ENCODE measurements at places on chromosomes 7 and 10.

- no peak for DNase-seq
Measured at GRCh38 chr10:15333909-15334649, 37.0 kb downstream of the FAM171A1 start.

GRCh38 chr7:94355454-94355853 lies 39.2 kb upstream of the COL1A2 start:
- no peak for DNase-seq

- DNase-seq: no peak
Measured at GRCh38 chr7:21305455-21306235, 122.2 kb upstream of the SP4 start.

DNA sequence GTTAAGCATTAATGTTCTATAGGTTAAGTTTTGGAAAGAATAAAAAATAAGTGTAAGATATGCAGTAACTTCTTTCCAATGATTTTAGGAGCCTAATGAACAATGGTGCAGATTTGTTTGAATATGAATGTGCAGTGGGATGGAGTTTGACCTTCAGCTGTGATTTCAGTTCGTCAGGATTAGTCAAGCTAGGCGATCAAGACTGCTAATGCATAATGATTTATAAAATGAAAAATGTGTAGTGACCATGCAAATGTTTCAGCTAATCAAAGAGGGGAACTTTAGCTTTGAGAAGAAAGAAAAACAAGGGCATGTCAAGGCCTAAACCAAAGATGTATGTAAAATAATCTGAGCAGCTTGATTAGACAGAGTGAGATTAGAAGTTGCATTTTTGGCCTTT lies 208.5 kb downstream of the FOXP2 start:
- DNase-seq: no peak

DNA sequence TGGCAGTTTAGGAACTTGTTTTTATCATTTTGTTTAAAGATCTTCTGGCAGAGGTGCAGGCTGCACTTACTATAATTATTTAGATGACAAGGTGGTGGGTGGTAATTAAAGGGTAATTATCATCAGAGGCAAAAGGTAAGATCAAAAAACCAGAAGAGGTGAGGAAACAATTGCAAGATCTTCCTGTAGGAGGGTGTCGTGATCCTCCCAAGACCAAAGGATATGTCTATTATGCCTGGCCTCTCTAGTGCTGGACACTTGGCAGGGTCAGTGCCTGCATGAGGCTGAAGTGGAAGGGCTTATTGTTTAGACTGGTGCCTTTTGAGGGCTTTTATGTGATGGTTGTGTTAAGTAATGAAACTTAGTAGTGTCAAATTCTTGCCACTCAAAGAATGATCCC lies 1.8 kb upstream of the WAPL start:
- DNase-seq: no peak

- no peak for DNase-seq
Measured at GRCh38 chr7:1466524-1467271, 7.4 kb upstream of the MICALL2 start.

- DNase-seq: no peak
Measured at GRCh38 chr7:47452295-47452694, 129.6 kb downstream of the TNS3 start.

- DNase-seq: no peak
Measured at GRCh38 chr10:94038024-94038423, 44.3 kb downstream of the PLCE1 start.

DNA sequence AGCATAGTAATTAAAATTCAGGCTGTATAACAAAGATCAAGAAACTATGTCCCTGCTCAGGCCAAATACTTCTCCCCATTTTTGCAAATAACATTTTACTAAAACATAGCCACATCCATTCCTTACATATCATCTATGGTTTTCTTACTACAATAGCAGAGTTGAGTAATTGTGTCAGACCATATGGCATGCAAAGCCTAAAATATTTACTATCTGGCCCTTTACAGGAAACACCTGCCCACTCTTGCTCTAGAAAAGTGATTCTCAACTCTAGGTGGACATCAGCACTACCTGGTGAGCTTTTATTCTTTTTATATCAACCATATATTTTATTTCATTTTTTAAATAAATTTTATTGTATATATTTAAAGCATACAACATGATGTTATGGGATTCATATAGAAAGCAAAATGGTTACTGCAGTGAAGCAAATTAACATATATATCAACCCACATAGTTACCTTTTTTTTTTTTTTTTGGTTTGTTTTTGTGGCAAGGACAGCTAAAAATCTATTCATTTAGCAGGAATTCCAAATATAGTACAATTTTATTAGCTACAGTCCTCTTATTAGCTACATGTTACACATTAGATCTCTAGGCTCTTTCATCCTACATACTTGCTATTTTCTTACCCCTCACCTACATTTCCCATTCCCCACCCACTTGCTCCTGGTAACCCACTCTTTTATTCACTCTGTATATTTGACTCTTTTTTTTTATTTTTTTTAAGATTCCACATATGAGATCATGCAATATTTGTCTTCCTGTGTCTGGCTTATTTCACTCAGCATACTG lies 19.6 kb downstream of the ABI1 start:
- DNase-seq: no peak

- DNase-seq: no peak
Measured at GRCh38 chr10:62199584-62199983, 69.1 kb downstream of the RTKN2 start.

GRCh38 chr7:121262221-121262620 lies 66.6 kb upstream of the WNT16 start:
- DNase-seq: no peak

DNA sequence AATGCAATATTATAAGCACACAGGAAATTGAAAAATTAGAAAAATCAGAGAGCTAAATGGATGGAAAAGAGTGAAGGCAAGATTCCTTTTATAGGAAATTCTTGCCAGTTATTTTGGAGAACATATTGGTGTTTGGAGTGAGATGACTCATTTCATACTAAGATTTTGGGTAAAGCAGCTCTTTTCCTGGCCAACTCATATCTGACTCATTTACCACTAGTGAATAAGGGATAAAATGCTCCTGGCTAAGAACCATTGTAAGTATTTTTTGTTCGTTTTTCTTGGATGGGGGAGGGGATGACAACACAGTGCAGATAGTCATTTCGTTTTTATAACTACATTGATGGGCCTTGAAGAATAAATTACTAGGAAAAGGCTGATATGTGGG lies 139.3 kb downstream of the TWIST1 start:
- DNase-seq: no peak

DNA sequence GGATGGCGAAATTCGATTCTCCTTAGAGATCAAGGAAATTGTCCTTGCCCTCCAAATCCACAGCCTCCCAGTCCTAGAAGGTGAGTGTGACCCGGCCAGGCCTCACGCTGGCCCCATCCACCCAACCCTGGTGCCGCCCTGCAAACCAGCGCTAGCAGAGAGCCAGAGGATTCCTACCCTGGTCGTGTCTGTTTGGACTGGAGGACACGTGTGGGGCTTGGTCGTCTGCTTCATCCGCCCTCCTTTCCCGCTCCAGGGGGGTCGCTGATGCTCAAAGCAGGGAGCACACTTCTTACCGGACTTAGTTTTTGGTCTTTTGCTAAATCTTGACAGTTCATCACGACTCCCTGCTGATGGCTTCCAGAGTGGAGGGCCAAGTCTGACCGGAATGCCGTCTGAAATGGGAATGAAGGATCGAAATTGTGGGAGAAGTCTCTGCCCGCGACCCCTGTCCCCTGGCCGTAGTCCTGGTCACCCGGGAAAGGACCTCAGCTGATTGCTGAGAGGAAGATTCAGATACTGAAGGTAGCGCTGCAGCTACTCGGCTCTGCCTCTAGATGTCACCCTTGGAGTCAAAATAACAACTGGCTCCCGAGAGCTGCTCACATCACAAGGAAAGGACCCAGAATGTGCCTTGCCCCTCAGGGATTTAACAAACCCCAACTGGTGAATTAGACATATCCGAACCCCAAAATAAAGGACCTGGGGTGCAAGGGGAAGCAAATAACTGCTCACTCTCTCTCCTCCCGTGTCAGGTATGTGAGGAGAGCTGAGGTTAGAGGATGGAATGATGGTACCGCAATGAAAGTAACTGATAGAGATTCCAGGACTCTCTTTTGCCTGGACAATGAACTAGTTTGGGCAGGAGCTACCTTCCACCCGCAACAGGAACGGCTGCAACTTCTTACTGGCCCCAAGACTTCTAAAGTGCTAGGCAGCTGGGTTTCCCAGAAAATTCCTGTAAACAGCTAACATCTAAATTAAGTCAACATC lies 23.5 kb upstream of the ORC5 start:
- DNase-seq: peak; percentile 73

GRCh38 chr10:5737352-5737751 lies 52.7 kb downstream of the TASOR2 start:
- no peak for DNase-seq

GRCh38 chr7:113892818-113893217 lies 26.0 kb downstream of the PPP1R3A start:
- no peak for DNase-seq

DNA sequence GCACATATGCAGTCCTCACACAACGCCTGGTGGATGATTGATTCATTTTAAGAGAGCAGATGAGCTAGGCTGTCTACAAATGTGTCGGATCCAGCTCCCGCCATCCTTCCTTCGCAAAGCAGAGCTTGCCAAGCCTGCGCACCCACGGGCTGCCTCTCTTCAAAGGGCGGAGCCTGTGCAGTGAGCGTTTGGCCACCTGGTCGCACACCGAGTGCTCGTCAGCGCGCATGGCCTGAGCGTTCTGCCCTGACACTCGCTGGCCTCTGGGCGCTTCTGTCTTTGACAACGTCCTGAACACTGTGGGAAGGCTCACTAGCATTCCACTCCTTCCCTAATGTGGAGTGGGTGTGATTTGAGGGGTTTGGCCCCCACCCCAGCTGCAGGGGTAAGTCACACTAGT lies 47.1 kb upstream of the TMEM72 start:
- DNase-seq: no peak

GRCh38 chr7:101885597-101885955 lies 68.2 kb downstream of the CUX1 start:
- no peak for DNase-seq

DNA sequence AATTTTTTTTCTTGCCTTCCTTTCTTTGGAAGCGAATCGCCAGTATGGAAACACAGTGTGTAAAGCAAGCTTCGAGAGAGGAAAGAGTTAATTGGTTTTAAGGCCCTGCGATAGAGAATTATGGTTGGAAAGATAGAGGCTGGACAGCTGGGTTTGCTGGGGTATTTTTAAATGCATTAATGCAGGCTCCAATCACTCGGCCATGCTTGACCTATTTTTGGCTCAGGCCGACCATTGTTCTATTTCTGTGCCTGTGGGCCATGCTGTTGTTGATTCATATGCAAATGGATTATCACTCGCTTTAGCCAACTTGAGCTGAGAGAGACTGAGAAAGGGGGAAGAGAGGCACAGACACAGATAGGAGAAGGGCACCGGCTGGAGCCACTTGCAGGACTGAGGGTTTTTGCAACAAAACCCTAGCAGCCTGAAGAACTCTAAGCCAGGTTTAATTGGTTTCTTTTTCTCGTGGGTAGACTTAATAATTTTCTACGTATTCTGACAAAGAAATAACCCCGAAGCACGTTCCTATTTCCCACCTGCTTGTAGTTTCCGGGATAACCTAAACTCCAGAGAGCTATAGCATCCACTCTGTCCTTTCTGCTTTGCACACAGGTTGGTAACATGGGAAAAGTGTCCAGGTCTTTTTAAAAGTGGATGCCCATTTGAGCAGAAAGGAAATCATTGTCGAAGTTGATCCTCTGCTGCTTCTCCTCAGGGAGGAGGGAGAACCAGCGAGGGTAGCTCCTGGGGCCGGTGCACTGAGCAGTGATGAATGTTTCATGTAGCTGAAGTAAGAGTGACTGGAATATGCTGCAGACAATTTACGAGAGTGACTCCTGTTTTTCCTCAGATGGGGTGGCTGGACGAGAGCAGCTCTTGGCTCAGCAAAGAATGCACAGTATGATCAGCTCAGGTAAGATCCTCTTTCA lies at the start of gene HDAC9:
Gene HDAC9 (plus strand): TSS at position 338 of the 929 bp plus-strand sequence. CDS start 554 bp downstream, at position 892.
- DNase-seq: no peak

GRCh38 chr10:132654121-132654571 lies 116.6 kb downstream of the INPP5A start:
- no peak for DNase-seq

- no peak for DNase-seq
Measured at GRCh38 chr7:28091190-28091589, 89.4 kb downstream of the JAZF1 start.

DNA sequence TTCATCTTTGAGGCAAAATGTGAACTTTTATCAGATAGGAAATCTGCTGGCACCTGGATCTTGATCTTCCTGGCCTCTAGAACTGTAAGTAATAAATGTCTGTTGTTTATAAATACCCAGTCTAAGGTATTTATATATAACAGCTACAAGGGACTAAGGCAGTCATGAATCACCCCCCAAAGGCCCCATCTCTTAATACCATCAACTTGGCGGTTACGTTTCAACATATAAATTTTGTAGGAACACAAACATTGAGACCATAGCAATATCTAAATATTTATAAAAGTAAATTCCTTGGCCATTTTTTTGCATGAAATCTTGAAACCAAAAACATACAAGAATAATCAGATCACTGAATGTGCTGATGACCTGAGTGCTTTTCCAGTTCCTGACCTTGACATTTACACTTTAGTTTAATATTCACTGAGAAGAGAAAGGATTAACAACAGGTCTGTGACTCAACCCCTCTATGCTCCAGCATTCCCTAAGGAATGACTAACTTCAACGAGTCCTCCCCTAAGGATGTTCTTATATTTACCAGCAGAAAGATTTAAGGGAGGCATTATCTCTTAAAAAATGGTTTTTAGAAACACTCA lies 1438.5 kb upstream of the CELF2 start:
- DNase-seq: no peak

- DNase-seq: no peak
Measured at GRCh38 chr10:11673346-11674280, 62.2 kb upstream of the USP6NL start.

DNA sequence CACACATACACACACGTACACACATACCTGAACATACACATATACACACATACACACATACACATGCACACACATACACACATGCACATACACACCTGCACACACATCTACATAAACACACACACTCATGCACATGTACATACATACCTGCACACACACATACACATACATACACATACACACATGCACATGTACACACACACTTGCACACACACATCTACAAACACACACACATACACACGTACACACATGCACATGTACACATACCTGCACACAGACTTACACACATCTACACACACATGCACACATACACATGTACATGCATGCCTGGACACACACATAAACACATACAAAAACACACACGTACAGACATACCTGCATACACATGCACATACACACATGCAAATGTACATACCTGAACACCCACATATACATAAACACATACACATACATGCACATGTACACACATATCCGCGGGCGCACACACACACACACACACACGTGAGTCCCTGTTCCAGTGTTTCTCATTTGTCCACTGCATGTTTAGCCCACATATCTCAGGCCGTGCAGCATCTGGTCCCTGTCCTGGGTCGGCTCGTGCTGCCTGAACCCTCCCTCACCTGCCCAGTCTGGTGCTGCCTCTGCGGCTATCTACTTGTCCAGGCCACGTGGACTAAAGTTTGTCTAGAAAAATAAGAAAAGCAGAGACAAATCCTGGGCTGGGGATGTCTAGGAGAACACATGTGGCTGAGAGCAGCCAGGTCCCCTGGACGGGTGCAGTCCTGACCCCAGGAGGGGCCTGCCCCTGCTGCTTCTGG lies 238.7 kb downstream of the TCERG1L start:
- peak; percentile 35 for DNase-seq

Measured in activated CD8-positive, alpha-beta memory T cell treated with anti-CD3 and anti-CD28 coated beads for 24 hours (primary cell).